ENCODE measurements at places on chromosomes 7 and 10.

DNA sequence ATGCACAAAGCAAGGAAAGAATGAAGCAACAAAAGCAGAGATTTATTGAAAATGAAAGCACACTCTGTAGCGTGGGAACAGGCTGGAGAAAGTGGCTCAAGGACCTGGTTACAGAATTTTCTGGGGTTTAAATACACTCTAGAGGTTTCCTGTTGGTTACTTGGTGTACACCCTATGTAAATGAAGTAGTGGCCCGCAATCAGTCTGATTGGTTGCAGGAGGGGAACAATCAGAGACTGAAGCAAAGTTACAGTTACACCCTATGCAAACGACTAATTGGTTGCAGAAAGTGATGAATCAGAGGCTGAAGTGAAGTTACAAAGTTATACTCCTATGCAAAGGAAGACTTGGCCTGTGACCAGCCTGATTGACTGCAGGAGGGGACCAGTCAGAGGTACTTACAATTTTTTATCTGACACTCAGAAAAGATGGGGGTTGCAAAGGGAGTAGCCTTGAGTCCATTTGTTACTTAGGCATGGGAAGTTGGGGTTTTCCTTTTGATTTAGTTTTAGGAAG, 3.6 kb upstream of the MTPN start:
- no peak for DNase-seq

- no peak for DNase-seq
These were observed 322.0 kb downstream of the AGMO start for GRCh38 chr7:15239801-15240200.

- DNase-seq, result no peak
These were observed 42.1 kb downstream of the SEMA3D start for GRCh38 chr7:85144771-85145170.

GRCh38 chr7:19117870-19118608, 603 bp upstream of the TWIST1 start:
- no peak for DNase-seq

DNA sequence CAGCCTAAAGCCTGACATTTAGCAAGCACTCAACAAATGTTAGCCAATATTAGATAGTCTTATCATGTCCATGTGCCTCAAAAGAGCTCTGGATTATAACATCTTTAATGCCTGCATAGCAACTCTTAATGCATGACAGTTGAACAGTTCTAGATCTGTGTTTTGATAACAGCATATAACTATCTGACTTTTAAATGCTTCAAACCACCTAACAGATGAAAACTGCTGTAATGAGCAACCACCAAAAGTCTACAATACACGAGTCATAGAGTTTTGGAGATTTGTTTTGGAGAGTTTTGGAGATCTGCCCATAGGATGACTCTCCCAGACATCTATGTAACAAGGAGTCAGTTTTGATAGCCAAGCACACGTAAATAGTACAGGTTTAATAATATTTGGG, 227.3 kb downstream of the TWIST1 start:
- no peak for DNase-seq

DNA sequence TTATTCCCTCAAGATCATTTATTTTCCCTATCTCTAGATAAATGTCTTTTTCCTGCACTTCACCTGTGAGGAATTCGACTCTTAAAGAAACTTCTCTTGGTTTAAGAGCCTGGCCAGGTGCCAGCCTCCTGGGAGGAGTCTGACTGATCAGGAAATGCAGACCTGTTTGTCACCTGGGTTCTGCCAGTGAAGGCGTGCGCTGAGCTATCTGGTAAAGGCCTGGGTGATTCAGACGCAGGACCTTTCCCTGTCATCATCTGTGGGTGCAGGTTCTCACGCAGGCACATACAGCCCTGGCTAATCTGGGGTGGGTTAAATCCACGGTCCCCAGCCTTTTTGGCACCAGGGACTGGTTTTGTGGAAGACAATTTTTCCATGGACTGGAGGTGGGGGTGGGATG, 65.3 kb upstream of the AQP1 start:
- no peak for DNase-seq

DNA sequence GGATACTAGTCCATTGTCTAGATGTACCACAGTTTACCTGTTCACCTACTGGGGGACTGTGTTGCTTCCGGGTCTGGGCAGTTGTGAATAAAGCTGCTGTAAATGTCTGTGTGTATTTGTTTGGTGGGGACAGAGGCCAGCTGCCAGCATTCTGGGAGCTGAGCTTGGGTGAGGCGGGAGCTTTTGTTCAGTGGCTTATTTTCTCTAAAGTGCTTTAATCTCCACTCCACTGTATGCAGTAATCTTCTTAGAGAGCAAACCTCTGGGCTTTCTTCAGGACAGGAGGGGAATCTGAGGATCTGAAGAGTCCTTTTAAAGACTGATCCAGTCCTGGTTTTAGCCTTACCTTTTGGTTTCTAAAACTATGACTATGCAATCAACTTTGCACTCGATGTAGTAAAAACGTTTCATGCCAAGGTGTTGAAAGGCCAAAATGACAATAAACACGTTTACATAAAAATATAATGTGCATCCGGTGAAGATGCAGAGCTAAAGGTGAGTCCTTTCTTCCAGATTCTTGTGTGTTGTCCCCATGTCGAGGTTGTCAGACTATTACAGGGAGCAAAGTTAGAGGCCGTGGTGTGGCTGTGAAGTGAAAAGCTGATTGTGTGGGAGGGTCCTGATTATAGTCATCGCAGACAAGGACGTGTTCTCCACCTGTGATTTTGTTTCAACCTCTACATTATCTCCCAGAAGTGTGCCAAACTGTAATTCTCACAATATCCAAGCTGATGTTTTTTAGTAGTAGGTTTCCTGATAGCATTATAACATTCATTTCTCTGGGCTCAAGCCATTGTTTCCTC, 279.8 kb downstream of the CAMK1D start:
- no peak for DNase-seq

DNA sequence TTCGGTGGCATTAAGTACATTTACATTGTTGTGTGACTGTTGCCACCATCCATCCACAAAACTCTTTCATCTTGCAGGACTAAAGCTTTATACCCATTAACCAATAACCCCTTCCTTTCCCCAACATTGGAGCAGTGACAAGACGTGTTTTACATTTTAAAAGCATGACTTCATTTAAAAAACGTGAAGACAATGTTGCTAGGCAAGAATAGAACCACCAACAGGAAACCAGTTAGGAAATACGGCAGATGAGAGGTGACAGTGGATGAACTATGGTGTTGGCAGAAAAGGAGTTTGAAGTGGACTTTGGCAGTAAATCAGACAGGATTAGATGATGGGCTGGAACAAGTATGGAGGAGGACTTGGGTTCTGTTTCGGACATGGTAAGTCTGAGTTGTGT, 17.0 kb downstream of the TMEM236 start:
- DNase-seq, result no peak

DNA sequence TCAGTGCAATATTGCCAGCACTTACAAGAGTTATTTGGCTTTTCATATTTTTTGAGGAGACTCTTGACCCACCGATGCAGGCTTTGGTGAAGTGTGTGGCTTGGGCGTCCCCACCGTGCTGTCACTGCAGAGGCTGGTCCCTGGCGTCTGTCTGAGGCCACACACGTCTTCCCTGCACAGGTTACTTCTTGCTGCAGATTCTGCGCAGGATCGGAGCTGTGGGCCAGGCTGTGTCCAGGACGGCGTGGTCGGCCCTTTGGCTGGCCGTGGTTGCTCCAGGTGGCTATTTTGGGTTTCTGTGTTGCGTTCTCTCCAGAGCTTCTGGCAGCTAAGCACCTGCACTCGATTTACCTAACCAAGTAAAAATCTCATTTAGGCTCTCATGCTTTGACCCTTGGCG, 18.9 kb downstream of the SUN1 start:
- no peak for DNase-seq

DNA sequence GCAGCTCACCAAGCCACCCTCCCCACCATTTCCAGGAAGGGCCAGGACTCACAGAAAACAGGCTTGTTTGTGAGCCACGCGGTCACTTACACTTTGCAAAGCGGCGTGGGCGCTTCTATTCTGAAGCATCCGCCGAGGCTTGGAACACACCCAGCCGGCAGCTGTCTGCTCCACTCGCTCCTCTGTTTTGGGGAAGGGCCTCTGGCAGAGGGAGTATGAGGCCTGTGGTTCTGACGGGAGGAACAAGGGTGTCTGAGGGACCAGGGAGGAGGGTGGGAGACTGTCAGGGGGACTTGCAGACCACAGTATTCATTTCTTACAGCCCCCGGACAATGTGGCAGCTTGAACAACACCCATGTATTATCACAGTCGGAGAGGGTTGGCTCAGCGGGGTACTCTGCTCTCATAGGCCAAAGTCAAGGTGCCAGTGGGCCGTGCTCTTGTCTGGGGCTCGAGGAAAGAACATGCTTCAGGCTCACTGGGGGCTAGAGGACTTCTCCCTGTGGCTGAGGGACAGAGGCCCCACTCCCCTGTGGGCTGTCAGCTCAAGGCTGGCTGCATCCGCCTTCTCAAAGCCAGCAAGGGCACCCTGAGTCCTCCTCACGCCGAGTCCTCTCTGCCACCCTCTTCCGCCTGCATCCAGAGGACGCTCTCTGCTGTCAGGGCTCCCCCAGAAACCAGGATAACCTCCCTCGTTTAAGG, 60.4 kb upstream of the FAM20C start:
- DNase-seq, result no peak

DNA sequence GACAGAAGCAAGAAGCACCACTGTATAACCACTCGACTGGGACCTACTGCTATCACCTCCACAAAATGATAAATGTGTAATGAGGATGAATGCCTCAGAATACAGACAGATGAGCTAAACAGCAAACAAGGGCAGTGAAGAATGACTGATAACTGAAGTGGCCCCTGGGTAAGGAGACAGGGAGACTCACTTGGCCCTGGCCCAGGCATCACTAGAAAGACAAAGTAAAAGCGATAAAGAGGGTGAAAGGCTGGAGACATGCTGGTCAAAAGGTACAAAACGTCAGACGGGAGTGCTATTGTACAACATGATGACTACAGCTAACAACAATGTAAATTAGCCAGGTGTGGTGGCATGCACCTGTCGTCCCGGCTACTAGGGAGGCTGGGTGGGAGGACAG, 27.8 kb upstream of the APBB1IP start:
- no peak for DNase-seq

GRCh38 chr7:111958896-111959295, 247.3 kb downstream of the DOCK4 start:
- DNase-seq, result no peak

DNA sequence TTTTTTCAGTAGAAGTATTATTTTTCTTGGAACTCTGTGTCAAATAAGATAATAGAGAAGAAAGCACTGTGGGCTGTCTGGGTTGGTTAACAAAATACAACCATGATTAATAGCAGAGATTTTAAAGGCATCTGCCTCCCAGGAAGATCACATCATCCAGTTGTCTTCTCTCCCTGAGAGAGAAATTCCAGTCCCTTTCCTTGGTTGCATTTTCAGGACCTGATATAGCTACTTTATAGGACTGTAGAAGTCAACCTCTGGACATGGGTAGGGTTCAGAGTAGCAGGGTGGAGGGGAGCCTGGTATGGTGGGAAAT, 309.9 kb upstream of the IGFBP3 start:
- no peak for DNase-seq

DNA sequence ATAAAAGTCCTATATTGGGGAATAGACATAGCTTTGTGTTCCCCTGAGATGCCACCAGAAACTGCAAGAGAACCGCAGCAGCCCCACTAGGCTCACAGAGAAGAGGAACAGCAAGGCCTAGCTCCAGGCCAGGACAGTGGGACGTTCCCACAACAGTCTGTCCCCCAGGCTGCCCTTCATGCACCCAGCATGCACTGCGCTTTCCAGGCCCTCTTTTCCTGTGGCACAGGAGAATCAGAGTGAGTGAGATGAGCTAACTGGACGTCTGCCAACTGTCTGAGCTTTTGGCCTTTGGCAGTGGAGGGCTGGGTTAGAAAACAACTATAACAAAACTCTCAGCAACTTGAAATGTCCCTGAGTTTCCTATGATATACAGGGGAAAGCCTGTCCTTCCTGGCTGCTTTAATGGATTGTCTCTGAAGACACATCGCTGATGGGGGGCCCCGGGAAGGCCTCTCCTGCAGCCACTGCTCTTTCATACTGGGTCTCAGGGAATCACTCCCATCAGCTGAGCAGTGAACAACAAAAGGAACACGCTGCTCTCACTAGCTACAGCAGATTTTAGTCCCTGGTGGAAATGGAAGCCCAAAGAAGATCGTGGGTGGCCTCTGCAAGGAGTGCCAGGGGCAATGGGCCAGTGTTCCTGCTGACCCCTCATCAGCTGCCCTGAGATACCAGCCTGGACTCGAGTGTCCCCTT, 53.5 kb downstream of the PODXL start:
- DNase-seq, result no peak

DNA sequence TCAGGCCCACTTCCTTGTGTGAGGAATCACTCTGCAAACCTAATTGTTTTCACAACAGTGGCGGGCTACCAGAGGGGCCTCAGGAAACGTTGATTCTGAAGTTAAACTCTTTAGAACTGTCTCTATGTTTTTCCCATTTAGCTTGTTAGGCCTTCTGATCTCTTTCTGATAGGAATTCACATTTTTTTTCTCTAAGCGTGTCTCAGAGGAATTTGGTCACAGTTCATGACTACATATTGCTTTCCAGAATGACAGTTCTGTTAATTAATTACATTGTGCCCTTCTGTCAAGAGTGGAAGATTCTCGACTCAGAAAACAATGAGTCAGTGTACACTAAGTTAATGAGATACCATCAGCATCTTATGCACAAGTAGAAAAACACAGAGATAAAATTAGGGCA, 469.2 kb upstream of the C7orf33 start:
- DNase-seq, result no peak
